ENCODE measurements at places on chromosomes 5 and 9.

GRCh38 chr9:19023078-19023477, 9.9 kb downstream of the SAXO1 start:
- H3K27ac ChIP-seq, result no peak overlapping the region
- no peaks in the 10 kb centered on the region for H3K36me3 ChIP-seq
- DNase-seq, result no peak
- H3K4me1 ChIP-seq, result peaks cover 7% of the 10 kb centered on the region

GRCh38 chr5:62042007-62042406, 264.0 kb upstream of the KIF2A start:
- H3K27ac ChIP-seq, result no peak overlapping the region
- no peaks in the 10 kb centered on the region for H3K4me1 ChIP-seq
- H3K27me3 ChIP-seq, result peaks cover 3% of the 10 kb centered on the region
- DNase-seq, result no peak

DNA sequence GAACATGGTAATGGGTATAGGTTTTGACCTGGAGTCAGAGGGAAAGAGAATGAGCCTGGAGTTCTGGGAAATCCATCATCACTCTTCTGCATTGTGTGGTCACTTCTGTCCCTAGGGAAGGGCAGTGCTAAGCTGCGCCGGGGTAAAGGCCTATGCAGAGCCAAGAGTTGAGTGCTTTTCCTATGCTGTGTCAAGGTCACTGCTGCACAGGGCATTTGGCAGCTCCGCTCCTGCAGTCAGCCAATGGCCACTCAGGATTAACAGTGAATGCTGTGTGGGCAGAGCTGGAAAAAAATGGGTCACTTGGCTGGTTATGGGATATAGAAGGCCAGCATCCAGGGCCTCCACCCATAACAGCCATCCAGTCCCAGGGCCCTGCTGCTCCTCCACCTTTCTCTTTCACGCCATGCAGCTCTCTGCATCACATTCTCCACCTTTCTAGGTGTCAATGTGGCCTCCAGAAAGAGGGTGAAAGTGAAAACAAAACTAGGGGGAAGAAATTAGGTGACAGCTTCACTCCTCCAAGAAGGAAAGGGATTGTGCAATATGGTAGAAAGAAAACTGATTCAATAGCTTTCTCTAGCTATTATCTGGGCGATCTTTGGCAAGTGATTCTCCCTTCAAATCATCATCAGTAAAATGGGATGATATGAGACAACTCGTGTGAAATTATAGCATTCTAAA, 279.3 kb upstream of the ANKRD55 start:
- peaks cover 26% of the 10 kb centered on the region for H3K4me1 ChIP-seq
- H3K27ac ChIP-seq, result no peak overlapping the region
- no peak overlapping the region for H3K4me3 ChIP-seq
- DNase-seq, result no peak
- H3K36me3 ChIP-seq, result no peaks in the 10 kb centered on the region
- H3K27me3 ChIP-seq, result no peaks in the 10 kb centered on the region

DNA sequence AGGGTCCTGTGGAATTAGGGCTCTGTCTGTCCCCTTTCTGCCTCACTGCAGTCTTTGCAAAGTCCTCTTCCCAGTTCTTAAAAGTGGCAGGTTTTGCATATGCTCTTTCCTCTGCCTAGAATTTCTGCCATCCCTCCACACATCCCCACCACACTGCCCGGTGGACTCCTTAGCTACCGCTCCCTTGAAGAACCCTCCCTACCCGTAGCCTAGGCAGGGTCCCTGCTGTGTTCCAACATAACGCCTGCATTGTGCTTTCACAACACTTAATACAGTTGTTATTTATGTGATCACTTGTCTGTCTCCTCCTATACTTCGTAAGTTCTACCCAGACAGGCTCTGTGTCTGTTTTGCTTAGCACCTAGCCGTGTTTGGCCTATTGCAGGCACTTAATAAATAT, 142.5 kb upstream of the DMRT1 start:
- no peaks in the 10 kb centered on the region for H3K36me3 ChIP-seq
- H3K4me1 ChIP-seq, result peaks cover 1% of the 10 kb centered on the region
- no peak overlapping the region for H3K4me3 ChIP-seq
- no peak overlapping the region for H3K27ac ChIP-seq
- no peak for DNase-seq

DNA sequence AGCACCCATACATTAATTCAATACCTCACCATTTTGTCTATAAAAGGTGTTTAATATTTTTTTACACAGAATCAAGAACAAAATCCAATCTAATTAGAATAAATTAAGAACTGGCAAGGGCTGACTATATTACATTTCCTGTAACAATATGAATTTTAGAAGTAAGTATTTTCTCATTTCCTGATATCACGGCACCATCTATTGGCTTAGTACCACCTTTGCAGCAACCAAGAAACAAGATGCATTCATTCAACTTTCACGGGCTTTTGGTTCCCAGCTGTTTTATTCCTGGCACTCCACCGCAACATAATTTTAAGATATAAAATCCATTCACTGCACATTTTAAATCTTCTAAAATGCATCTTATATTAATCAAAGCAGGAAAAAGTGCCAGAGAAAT, 20.6 kb downstream of the PSMB7 start:
- no peak for DNase-seq
- peaks cover 11% of the 10 kb centered on the region for H3K4me1 ChIP-seq
- peaks cover 4% of the 10 kb centered on the region for H3K36me3 ChIP-seq
- H3K27ac ChIP-seq, result peak overlapping the region; percentile 19

DNA sequence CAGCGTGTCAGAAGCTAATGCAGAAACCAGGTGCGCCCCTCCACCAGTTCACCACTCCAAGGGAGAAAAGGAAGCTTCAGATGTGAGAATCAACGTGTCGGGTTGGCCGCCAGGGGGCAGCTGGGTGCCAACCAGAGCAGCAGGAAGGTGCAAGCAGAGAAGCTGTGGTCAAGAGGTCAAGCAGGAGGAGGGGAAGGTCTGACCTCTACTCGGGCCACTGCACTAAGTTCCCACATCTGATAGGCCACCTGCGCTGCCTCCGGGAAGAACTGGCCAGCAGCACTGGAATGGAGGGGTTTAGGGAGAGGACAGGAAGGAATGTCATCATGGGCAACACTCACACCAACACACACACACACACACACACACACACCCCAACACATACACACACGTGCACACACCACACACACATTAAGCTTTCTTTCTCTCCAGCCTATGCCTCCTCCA, 31.4 kb downstream of the ANXA6 start:
- DNase-seq, result peak; percentile 56
- H3K27me3 ChIP-seq, result no peaks in the 10 kb centered on the region
- peak overlapping the region; percentile 62 for H3K4me3 ChIP-seq

DNA sequence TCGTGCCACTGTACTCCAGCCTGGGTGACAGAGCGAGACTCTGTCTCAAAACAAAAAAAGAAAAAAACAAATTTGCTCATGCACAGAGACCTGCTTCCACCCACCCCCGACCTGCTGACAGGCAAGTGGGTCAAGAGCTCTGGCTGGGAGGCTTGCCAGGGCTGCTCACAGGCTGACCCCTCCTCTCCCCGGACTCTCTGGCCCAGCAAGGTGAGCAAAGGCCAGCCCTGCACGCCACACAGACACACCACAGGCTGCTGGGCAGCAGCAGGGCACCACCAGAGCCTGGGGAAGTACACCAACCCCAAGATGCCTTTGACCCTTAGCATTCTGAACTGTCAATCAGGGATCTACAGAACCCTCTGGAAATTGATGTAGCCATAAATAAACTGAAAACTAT, 29.2 kb downstream of the NSUN2 start:
- no peak for DNase-seq
- peaks cover 69% of the 10 kb centered on the region for H3K36me3 ChIP-seq
- H3K4me3 ChIP-seq, result no peak overlapping the region
- H3K27ac ChIP-seq, result no peak overlapping the region

DNA sequence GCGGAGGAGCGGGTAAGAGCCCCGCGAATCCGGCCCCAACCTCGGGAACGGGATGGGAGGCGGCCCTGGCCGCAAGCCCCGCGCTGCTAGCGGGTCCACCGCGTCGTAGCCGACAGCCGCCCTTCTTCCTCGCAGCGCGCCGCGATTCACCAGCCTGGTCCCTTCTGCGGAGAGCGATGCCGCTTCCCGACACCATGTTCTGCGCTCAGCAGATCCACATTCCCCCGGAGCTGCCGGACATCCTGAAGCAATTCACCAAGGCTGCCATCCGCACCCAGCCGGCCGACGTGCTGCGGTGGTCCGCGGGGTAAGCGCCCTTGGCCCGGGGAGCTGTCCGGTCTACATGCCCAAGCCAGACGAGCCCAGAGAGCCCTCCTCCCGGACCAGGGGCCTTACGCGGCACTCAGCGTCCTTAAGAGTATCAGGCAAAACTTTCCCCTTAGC, 335 bp downstream of the ROPN1L start:
- peaks cover 47% of the 10 kb centered on the region for H3K4me1 ChIP-seq
- H3K27me3 ChIP-seq, result peaks cover 7% of the 10 kb centered on the region
- peaks cover 34% of the 10 kb centered on the region for H3K36me3 ChIP-seq
- H3K27ac ChIP-seq, result no peak overlapping the region
- DNase-seq, result no peak
- peak overlapping the region; percentile 86 for H3K4me3 ChIP-seq

DNA sequence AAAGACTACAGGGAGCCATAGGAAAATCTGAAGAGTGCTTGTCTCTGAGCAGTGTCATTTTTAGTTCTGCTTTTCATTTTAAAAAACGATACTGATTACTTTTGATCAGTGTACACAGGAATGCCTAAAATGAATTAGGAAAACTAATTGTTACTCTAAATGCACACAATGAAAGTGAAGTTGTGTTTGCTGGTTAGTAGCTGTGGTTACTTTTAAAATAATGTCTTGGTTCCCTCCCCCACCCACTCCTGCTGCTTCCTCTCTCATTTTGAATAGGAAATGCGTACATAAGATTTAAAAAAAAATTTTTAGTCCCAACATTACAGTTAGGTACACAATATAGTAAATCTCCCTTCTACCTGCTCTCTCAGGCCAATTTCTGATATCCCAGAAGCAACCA, 47.5 kb upstream of the PLPP1 start:
- H3K4me1 ChIP-seq, result peaks cover 32% of the 10 kb centered on the region
- H3K27me3 ChIP-seq, result no peaks in the 10 kb centered on the region
- peak overlapping the region; percentile 68 for H3K4me3 ChIP-seq
- peak overlapping the region; percentile 27 for H3K27ac ChIP-seq
- no peaks in the 10 kb centered on the region for H3K36me3 ChIP-seq

GRCh38 chr9:112180387-112180881, 5.3 kb upstream of the SUSD1 start:
- H3K27ac ChIP-seq, result peak overlapping the region; percentile 87
- peaks cover 6% of the 10 kb centered on the region for H3K36me3 ChIP-seq
- H3K4me1 ChIP-seq, result peaks cover 57% of the 10 kb centered on the region
- H3K4me3 ChIP-seq, result peak overlapping the region; percentile 70

DNA sequence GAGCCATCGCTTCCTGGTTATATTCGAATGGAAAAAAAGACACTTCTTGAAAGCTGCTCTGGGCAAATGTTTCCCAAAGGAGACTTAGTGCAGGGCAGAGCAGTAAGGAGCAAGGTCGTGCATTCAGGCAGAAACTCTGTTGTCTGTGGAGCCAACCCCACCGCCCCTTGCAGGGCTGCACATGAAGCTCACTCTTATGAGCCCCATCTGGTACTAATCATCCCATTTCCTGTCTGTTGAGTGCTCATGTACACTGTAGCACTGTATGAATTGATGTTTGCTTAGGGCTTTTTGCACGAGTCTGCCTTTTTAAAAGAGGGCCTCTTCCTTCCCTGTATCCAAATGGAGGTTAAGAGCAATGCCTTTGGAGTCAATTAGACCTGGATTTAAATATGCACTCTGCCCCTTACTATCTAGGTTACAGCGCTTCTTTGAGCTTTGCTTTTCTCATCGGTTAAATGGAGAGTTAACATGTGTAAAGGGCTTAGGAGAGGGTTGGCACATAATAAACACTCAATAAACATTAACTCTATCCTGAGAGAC, 25.4 kb downstream of the HMHB1 start:
- H3K36me3 ChIP-seq, result no peaks in the 10 kb centered on the region
- peaks cover 15% of the 10 kb centered on the region for H3K27me3 ChIP-seq
- no peak for DNase-seq
- H3K4me1 ChIP-seq, result no peaks in the 10 kb centered on the region
- no peak overlapping the region for H3K27ac ChIP-seq

GRCh38 chr9:90842996-90843395, 41.4 kb downstream of the SYK start:
- no peak overlapping the region for H3K27ac ChIP-seq
- no peaks in the 10 kb centered on the region for H3K27me3 ChIP-seq

GRCh38 chr9:37149666-37150308, 29.4 kb downstream of the ZCCHC7 start:
- no peak overlapping the region for H3K27ac ChIP-seq
- peaks cover 30% of the 10 kb centered on the region for H3K4me1 ChIP-seq
- no peak for DNase-seq
- no peak overlapping the region for H3K4me3 ChIP-seq
- no peaks in the 10 kb centered on the region for H3K27me3 ChIP-seq

- H3K4me1 ChIP-seq, result peaks cover 12% of the 10 kb centered on the region
- H3K36me3 ChIP-seq, result no peaks in the 10 kb centered on the region
- peaks cover 11% of the 10 kb centered on the region for H3K27me3 ChIP-seq
- no peak for DNase-seq
- peak overlapping the region; percentile 91 for H3K27ac ChIP-seq
Observed at GRCh38 chr9:129175515-129175824, 2.6 kb downstream of the IER5L start.

DNA sequence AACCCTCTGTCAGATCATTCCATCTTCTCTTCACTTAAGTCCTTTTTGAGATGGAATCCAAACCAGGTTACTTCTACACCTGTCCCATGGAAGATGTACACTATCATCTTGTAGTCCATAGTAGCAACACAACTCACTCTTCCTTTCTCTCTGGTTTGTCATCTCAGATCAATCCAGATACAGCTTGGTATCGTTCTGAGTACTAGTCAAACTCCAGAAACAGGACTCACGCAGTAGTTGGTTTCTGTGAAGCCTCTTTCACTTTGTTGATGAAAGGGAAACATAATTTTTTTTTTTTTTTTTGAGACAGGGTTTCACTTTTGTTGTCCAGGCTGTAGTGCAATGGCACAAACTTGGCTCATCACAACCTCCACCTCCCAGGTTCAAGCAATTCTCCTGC, 484.0 kb downstream of the PRDM9 start:
- H3K36me3 ChIP-seq, result no peaks in the 10 kb centered on the region
- H3K27ac ChIP-seq, result no peak overlapping the region
- no peaks in the 10 kb centered on the region for H3K4me1 ChIP-seq
- no peaks in the 10 kb centered on the region for H3K27me3 ChIP-seq
- no peak overlapping the region for H3K4me3 ChIP-seq

- no peaks in the 10 kb centered on the region for H3K36me3 ChIP-seq
- H3K27me3 ChIP-seq, result peaks cover 22% of the 10 kb centered on the region
- H3K4me3 ChIP-seq, result no peak overlapping the region
- DNase-seq, result no peak
- no peak overlapping the region for H3K27ac ChIP-seq
- no peaks in the 10 kb centered on the region for H3K4me1 ChIP-seq
Observed at GRCh38 chr9:35452481-35452880, 37.4 kb upstream of the RUSC2 start.

GRCh38 chr9:72294936-72295335, 70.1 kb downstream of the ZFAND5 start:
- H3K27me3 ChIP-seq, result peaks cover 12% of the 10 kb centered on the region
- H3K27ac ChIP-seq, result no peak overlapping the region
- no peak for DNase-seq
- no peaks in the 10 kb centered on the region for H3K36me3 ChIP-seq

- no peak for DNase-seq
- H3K4me1 ChIP-seq, result no peaks in the 10 kb centered on the region
- H3K4me3 ChIP-seq, result no peak overlapping the region
- H3K27me3 ChIP-seq, result no peaks in the 10 kb centered on the region
- no peak overlapping the region for H3K27ac ChIP-seq
Observed at GRCh38 chr5:161630948-161631347, 54.6 kb upstream of the GABRA6 start.

GRCh38 chr5:88669371-88670050, 213.5 kb downstream of the MEF2C start:
- peaks cover 92% of the 10 kb centered on the region for H3K27me3 ChIP-seq
- H3K27ac ChIP-seq, result no peak overlapping the region
- no peak for DNase-seq
- peaks cover 24% of the 10 kb centered on the region for H3K4me1 ChIP-seq
